ENCODE measurements at places on chromosomes 7 and 10.

DNA sequence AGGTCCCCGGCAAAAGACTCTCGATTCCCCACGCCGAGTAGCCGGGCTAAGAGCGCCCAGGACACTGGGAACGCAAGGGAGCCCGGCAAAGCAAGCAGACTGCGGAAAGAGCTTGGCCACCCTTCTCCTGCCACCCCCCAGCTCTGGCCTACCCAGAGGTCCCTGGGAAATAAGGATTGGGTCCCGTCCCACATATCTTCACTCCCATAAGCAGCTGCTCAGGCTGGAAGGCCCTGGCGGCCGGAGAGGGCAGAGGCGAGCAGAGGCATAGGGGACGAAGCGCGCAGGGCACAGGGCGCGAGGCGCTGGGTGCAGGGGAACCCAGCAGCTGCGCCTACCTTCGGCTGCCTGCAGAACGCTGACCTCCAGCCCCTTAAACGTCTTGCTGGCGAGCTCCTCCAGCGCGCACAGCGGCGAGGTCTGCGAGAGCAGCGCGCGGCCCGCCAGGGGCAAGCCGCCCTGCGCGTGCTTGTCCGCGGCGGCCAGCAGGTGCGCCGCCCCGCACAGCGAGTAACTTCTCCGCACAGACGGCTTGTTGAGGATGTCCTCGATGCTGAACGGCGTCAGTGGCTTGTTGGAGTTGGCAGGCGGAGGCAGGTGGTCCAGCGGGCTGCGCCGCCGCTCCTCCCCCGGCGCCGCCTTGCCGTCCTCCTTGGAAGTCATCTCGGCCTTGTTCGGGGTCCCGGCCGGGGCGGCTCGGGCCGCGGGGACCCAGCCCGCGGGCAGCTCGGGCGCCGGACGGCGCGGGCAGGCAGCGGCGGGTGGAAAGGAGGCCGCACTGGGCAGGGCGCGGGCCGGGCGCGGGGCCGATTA, 904 bp downstream of the LBX1 start:
- DNase-seq = no peak

GRCh38 chr7:70533614-70534013, 598.3 kb upstream of the GALNT17 start:
- DNase-seq = no peak

GRCh38 chr7:121267612-121268011, 61.2 kb upstream of the WNT16 start:
- DNase-seq = no peak

GRCh38 chr10:13893926-13894325, 307.2 kb downstream of the PRPF18 start:
- no peak for DNase-seq

DNA sequence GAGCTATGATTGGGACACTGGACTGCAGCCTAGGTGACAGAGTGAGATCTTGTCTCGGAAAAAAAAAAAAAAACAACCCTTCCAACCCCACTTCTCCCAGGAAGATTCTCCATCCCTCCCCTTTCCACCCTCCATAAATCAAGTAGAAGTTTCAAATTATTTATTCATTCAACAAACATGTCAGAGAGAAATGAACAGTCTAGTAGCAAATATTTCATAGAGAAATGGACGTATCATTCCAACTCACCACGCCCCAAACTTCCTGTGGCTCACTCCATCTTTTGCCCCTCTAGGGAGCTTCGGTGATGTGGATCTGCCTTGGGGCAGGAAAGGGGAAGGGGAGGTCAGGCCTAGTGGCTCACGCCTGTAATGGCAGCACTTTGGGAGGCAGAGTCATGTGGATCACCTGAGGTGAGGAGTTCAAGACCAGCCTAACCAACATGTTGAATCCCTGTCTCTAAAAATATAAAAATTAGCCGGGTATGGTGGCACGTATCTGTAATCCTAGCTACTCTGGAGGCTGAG, 638 bp upstream of the TRAPPC14 start:
- no peak for DNase-seq

DNA sequence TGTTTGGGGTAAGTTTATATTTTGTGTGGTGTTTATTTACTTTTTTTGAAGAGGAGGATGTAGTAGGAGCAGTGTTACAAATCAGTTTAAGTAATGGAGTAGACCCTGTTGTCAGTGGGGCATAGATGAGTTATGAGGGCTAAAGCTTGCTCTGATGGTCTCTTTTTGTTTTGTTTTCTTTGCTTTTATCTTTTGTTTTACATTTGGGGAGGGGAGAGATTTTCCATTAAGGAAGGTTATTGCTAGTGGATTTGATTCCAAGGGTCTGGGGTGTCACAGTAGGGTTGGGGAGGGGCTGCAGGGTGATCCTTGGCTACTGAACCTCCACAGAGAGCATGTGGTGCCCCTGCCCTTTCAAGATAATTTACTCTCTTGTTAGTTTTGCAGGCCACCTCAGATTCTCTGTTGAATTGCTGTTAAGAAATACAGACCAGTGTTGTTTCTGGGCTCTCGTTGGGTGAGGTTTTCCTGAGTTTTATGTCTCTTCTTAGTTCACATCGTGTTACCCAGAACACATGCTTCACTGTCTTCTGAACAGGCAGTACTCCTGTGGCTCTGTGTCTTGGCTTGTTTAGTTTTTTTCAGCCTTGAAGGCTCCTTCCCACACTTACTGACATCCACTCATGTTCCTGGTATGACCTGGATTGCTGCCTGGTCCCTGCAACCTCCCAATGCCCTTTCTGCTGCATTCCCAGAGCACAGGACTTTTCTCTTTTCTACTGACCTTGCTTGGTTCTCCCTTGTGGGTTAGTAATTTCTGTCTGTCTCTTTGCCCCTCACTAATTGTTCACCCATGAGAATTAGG, 4.2 kb downstream of the KIFBP start:
- no peak for DNase-seq

DNA sequence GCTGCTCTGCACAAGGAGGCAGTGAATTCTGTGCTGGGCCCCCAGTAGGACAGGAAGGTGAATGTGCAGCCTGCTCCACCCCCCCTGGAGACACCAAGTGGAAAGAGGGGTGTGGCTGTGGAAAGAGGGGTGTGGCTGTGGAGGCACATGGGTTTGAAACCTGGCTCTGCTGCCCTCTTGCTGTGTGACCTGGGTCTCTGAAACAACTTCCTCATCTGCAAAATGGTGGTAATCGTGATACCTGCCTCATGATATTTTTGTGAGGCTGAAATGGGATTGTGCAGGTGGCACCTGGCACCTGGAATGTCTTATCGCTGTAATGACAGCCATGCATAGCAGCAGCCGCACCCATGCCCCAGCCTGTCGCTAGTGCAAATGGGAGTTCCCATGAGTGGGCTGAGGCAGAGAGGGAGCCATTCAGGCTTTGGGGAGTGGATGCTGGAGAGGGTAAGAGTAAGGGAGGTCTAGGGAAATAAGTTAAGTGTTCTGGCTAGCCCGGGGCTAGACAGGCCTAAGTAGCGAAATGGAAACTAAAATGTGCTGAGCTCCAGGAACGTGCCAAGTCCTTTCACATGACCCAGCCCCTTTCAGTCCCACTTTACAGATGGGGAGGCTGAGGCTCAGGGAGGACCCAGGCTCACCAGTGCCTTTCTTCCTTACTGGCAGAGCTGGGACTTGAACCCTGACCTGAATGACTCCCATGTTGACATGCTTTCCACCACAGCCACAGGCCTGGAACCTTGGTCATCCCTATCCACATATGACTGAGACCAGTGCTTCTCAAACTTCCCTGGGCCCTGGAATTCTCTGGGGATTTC, 35.0 kb downstream of the C10orf105 start:
- no peak for DNase-seq

GRCh38 chr7:141550386-141551093, 670 bp upstream of the AGK start:
- DNase-seq = no peak

DNA sequence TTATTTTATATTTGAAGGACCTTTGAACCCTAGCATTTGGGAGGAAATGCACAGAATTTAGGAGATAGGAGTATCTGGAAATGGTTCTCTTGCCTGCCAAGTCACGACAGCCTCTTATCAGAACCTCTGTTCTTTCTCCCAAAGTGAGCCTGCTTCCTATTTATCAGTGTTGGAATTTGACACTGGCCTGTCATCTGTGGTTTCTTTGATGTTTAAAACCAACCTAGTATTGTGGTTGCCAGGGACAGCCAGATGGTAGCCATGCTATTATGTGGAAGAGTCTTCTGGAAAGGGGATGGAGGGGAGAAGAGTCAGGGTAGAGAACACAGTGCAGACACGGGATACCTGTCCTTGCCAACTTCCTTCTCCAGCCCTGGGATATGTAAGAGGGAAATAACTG, 21.1 kb downstream of the ZNF282 start:
- DNase-seq = no peak

- no peak for DNase-seq
These were observed 8.1 kb downstream of the PLPP4 start for GRCh38 chr10:120465138-120465537.

- DNase-seq = no peak
These were observed 73.5 kb downstream of the LRRN3 start for GRCh38 chr7:111164442-111164841.

DNA sequence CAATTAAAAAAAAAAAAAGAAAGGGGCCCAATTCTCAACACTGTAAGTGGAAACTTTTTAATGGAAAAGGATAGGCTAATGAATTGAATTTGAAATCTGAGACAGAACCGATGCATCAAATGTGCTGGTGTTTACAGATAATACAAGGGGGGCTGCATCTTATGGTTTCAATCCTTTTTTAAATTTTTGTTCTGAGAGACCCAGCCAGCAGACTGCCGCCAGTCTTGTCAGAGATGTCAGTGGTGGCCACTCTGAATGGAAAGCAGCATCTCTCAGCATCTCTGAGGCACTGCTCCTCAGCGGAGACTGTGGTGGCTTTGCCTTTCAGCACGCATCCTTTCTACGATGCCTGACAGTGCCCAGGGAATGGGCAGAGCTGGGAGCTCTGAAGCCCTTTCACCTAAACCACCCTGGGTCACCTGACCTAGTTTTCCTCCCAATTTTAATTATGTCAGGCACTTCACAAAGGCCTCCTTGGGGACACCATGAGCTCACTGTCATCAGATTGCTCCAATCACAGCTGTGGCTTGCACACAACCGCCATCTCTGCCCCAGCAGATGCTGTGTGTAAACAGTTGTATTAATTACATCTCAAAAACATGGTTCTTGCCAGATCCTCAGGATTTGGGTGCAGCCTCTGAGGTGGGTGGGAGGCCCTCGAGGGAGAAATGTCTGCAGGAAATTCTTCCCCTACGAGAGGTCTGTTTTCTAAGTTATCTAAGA, 81.2 kb downstream of the EGFR start:
- DNase-seq = no peak

DNA sequence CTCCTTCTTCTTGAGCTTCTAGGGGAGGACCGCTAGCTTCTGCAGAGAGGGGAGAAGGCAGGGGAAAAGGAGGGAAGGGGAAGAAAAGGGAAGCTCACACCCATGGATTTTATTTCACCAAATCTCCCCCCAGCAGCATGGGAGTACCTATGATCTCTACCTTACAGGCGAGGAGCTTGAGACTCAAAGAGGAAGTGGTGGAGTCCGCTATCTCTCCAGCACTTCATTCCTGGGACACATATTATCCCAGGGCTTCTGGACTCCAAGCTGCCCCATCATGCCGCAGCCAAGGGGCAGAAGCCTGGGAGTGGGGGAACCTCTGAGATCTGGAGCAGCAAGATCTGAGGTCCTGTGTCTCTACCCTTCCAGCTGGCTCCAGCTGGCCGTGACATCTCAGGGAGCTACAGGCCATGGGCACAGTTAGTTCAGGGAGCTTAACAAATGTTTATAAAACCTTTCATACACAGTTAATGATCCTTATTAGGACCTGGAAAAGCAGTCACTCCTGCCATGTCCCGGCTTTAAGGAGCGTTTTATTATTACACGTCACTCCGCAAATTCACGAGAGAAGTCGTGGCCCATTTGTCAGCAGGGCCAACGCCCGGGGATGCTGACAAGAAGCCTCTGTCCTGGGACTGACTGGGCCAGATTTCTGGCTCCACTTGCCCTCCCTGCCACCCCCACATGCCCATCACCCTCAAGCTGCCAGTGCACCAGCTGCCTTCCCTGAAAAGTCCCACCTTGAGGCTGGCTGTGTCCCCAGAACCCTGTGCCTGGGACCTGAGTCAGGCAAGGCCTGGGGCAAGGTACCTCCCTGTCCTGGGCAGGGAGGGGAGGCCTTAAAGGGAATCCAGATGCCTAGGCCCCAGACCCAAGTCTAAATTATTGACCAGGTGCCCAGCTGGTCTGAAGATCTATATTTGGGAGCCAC, 132.1 kb upstream of the ZMIZ1 start:
- DNase-seq = no peak

DNA sequence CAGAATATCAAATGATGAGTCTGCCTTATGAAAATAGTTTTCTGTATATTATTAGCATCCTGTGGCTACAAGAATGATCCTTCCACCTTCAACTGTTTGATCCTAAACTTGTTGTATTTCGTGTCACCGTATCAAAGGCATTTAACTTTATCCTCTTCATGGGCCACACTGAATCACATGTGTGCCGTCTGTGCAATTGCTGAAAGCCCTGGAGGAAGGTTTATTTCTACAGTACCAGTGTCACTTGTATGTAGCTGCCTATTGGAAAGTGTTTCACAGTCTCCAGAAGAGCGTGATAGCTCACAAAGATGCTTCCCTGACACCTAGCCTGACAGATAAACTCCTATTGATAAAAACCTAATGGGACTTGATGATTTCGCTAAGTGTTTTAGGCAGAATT, 94.5 kb downstream of the ITGA8 start:
- DNase-seq = no peak

DNA sequence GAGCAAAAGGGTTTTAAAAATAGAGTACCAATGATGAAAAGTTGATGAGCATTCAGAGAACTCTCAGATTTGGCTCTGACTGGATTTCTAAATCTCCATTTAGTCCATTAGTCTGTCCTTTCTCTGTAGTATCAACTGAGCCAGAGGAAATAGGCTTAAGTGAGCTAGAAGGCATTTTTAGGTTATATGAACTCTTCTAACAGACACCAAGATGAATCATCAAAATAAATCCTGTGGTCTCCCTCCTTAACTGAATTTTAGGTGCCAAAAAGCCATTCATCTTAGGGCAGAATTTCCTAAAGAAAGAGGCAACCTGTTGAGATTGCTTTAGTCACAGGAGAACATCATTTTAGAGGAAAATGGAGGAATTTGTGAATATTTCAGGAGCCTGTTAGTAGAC, 305.1 kb downstream of the AUTS2 start:
- no peak for DNase-seq

DNA sequence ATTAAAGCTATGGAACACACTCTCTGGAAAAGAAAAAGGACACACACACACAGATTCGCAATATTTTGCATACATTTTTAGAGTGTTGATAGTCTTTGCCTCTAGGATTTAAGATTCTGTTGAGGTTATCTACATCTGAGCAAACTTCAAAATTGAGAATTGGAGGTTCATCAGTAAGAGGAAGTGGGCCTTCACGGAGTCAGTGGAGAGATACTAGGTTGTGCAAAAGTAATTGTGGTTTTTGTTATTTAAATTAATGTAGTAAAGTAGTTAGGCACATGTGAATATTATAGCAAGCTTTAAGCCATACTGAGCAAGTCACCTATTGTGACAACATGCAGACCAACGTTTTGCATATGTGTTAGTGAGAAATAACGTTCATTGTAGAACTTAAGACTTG, 19.8 kb upstream of the NXPH1 start:
- no peak for DNase-seq

DNA sequence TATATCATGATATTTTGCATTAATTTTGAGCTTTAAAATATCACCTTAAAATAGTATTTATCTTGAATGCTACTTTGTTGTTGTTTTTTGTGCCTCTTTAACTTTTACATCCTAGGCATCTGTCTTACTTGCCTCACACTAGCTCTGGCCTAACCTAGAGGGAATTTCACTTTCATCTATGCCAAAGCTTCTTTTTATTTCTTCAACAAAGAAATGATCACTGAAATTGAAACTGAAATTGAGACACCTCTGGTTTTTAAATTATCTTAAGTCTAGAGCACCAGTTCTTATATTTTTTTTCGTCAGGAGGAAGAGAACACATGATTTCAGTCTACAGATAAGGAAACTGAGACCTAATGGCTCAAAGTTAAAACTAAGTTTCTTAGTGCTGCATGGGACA, 3.5 kb upstream of the SCIN start:
- no peak for DNase-seq
